ENCODE measurements at places on chromosomes 2 and 18.

GRCh38 chr18:44458777-44459176 is 221.9 kb upstream of the SETBP1 start:
- DNase-seq = no peak

- DNase-seq = no peak
Observed at GRCh38 chr18:31206787-31207381, 44.2 kb upstream of the DSC1 start.

- DNase-seq = no peak
Observed at GRCh38 chr2:211477537-211478275, 921.3 kb downstream of the CPS1 start.

DNA sequence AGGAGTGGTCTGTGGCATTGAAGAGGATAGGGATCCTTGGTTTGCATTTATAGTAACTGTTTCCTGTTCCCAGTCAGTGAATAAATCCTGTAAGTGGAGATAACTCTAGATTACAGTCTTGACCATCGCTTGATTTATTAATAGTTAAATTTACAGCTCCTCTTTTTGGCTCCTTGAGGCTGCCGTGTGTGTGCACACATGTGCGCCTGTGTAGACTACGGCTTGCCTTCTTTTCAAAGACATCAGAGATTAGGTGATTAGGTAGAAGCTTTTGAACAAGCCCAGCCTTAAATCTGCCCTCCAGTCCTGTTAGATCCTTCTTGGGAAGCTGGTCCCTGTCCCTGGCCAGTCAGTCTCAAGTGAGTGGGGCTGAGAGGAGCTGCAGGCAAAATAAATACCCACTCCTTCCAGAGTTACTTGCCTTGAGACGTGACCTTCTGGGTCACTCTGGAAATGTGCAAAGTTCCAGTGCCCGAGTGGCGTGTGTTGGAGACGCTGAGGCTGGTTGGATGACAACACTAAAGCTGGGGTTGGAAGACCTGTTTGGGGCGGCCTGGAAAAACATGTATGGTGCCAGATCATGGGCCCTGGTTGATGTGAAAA is 32.0 kb downstream of the TCF7L1 start:
- no peak for DNase-seq

DNA sequence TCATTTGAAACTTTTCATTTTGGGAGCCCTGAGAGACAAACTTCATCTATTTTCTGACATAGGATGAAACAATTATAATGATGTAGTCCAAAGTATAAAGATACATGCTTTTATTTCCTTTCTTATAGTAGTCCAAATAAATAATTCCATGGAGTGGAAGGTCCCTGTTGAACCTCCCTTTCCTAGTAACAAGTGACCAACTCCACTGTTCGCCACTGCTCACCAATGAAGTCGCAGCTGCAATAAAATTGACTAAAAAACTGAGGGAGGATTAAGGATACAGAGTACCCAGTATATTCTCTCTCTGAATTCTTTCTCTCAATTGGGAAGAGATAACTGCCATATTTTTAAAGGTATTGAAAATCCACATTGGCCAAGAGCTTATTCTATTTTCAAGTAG is 14.1 kb downstream of the SERPINB7 start:
- no peak for DNase-seq

DNA sequence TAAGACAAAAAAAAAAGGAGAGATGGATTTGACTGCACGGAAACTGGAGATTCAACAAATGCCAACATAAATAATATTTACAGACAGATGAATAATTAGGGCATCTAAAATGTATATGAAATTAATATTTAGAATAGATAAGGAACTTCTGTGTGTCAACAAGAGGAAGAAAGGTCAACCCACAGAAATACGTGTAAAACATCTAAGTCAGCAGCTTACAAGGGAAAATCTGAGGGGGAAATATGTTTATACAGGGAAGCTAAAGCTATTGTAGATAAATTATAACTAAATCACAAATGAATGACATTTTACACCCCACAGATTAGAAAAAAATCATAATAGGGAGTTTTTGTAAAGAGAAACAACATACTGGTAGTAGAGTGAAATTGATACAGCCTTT is 159.9 kb downstream of the PIEZO2 start:
- no peak for DNase-seq

DNA sequence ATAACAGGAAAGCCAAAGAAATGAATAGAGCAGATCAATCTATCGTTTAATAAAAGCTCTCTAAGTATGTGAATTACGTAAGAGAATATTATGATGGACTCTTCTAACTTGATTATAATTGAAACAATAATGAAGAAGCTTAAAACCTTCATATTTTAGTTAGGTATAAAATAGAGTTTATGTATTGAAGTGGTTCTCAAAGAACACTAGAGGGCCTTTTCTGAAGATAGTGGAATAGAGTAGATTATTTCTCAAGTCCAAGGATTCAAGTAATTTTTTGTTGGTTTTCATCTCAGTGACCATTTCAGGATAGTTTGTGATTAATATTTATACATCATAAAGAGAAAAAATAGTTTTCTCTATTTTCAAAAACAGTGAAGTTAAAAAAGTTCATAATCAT is 97.7 kb downstream of the NBEAL1 start:
- no peak for DNase-seq

DNA sequence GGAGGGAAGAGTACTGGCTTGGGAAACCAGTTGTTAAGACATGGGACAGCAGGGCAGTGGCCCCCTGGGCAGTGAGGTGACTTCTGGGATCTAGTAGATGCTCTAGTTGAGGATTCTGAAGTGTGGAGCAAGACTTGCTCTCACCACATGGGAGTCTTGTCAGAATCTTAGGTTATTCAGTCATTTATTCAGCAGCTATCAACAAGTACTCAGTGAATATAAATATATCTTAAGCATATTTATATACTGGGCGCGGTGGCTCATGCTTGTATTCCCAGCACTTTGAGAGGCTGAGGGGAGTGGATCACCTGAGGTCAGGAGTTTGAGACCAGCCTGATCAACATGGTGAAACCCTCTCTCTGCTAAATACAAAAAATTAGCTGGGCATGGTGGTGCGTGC is 20.0 kb downstream of the STON1 start:
- no peak for DNase-seq

DNA sequence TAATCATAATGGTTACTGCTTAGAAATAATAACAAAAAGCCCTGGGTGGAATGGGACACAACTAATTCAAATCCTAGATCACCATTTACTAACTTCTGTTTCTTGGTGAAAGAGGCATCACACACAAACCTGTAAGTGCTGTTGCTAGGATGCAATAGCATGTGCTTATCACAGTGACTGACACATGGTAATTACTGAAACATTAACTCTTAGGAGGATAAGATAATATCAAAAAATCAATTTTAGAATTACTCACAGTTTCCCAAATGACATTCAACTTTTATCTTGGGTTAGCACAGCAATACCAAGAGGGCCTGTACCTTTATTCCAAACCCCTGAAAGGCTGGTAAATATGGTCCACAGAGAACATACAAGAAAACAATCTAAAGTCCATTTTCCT is 69.1 kb downstream of the MBOAT2 start:
- no peak for DNase-seq

DNA sequence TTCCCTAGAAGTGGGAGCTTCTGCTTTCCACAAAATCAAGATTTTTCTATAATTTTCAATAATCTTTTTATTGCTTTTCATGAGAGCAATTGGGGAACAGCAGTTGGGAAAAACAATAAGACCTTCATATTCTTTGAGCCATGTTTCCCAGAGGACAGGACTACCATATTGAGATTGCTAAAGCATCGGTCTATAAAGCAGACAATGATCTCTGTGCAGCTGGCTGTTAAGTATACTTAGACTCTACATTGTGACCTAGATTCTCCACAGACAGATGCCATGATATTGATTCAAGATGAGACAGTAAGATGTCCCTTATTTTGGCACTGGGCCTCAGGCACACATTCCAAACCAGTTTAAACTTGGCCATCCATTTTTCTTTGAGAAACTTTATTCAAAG is 1178.7 kb downstream of the SUCLG1 start:
- DNase-seq = no peak

DNA sequence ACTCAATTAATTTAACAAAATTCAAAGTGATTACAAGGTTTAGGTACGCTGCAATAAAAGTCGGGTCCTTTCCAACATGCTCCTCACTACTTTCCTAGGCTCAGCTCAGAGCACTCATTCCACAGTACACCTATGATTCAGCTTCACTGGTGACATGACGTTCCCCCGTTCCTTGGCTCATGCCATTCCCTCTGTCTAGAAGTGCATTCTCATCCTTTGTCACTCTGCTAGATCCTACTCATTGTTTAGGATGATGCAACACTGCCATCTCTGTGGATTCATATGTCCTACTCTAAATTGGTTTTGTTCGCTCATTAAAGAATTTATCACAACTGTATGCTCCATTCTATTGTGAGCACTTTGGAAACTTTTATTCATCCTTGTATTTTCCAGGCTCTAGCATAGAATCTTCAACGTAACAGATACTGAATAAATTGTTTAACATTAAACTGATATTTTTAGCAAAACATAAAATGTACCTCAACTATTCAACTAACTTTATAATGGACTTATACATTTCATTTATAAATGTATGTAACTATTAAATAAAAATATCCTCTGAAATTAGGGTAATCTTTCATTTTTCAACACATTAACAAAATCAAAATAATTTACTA is 78.6 kb downstream of the FAM228A start:
- DNase-seq = no peak

GRCh38 chr2:231386446-231386845 is 9.1 kb upstream of the B3GNT7 start:
- no peak for DNase-seq

DNA sequence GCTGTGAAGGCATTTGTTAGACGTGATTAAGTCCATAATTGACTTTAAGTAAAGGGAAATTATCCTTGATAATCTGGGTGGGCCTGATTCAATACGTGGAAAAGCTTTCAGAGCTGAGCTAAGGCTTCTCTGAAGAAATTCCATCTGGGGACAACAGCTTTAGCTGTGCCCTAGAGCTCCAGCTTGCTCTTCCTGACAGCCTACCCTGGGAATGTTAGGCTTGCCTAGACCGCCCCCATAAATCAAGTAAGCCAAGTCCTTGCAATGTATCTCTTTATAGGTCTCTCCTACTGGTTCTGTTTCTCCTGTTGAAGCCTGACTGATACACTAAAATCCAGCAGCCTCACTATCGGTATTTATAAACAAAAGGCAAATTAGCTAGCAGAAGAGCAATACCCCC is 160.0 kb downstream of the STK39 start:
- no peak for DNase-seq

GRCh38 chr2:80323610-80324009 is 19.1 kb upstream of the LRRTM1 start:
- DNase-seq = no peak

- no peak for DNase-seq
Observed at GRCh38 chr18:8657050-8657820, 48.0 kb downstream of the RAB12 start.

GRCh38 chr18:46070815-46071652 is 1.0 kb downstream of the PSTPIP2 start:
- no peak for DNase-seq

DNA sequence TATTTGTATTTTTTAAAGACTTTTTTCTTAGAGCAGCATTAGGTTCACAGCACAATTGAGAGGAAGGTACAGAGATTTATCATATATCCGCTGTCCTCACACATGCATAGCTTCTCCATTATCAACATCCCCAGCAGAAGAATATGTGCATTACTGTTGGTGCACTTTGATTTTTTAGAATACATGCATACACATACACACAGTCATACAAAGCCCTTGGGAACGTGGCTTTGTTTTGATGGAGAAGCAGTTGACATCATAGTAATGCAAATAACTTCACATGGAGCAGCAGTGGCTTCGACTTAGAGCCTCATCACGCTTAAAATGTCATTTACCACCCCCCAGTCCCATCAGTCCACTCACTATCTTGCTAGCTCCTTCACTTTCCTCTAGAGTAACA is 26.5 kb downstream of the CYP26B1 start:
- no peak for DNase-seq

- no peak for DNase-seq
Observed at GRCh38 chr2:240567872-240568677, at the start of gene RNPEPL1. Gene RNPEPL1 (plus strand): TSS chr2:240568484. CDS start chr2:240568587, 103 bp downstream.

DNA sequence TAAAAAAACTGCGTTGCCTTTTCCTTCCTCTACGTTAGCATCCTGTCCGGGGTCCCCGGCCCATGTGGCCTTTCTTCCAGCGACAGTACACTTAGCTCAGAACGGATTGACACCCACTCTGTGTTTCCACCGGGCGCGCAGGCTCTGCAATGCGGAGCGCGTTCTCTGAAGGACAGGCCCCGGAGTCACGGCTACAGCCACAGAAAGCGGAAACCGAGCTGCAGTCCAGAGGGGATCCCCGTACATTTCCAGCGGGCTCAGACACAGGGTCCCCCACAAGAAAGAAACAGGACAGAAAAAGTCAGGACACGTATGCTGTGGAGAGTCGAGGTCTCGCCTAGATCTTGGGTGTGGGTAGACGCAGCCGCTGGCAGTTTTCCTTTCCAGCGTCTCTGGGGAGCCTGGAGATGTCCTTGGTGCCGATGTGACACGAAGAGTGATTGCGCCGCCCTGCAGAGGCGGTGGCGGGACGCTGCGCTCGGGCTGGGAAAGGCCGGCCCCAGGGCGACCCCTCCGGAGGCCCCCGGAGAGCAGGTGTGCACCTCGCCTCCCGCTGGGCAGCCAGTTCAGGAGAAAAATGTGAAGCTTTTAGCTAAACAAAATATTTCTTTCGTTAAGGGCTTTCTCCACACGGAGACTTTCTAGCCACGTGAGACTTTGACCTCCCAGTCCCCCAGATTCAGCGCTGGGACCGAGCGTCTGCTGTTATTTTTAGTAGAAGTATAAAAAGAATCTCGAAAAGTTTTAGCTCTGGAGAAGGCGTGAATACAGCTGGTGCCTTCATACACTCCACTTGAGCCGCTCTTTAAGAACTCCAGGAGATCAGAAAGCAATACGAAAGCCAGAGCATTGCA is 1.3 kb upstream of the ACKR3 start:
- no peak for DNase-seq

DNA sequence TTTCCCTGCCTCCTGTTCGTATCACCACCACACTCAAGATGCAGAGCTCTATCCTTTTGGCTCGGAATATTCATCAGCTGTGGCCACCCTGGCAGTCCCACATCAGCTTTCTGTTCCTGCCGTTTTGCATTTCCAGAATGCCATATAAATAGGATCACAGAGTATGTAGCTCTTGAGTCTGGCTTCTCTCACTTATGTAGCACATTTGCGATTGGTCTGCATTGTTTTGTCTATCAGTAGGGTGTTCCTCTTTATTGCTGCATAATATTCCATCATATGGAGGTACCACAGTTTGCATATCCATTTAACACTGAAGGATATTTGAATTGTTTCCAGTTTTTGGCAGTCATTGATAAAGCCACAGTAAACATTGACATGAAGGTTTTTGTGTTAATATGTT is 104.6 kb downstream of the SH3RF3 start:
- DNase-seq = no peak

All from stimulated activated CD8-positive, alpha-beta memory T cell treated with anti-CD3 and anti-CD28 coated beads, Interleukin-4, amount 100 ng/mL, for 4 hours (primary cell).